Right atrium auricular region (tissue), 2 donors: ENCODE measurements at places on chromosomes 2 and 18.

DNA sequence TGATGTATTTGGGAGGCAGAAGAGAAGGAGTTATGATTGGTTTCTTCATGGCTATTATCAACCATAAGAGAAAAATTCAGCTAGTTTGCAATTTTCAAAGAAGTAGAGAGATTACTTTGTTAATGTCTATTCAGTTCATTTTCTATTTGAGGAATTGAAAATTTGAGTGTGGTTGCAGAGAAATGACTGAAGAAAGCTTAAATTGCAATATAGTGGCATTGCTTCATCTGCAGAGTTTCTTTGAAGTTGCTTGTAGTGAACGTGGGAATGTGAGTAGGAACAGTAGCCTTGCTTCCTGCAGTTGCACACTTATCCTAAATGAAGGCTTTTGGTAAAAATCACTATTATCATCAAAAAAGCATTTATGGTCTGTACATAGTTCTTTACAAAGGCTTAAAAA lies 14.7 kb upstream of the CYRIA start:
- DNase-seq = no peak

GRCh38 chr2:113238871-113239839 lies 39.6 kb downstream of the PAX8 start:
- no peak for DNase-seq

- DNase-seq = peak; percentile 92
Observed at GRCh38 chr2:71882949-71883472, 264.7 kb downstream of the CYP26B1 start.

- no peak for DNase-seq
Observed at GRCh38 chr2:32772638-32773447, 145.0 kb downstream of the TTC27 start.

- DNase-seq = no peak
Observed at GRCh38 chr18:37874721-37875120, 309.1 kb upstream of the CELF4 start.

DNA sequence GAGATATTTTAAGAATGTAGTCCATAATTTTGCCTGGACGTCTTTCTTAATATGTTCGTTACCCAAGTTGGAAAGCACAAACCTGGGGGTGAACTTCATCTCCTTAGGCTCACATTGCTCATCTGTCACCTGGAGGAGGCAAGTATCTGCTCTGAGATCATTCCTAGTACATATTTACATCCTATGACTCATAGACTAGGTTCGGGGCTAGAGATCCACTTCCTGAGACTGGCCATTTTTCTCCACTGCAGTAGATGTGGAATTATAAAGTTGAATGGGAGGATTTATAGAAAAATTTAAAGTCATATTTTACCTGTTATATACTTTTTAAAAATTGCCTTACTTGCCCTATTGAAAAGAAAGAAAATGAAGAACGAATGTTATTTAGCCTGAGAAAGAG lies 77.5 kb upstream of the PROKR1 start:
- no peak for DNase-seq

DNA sequence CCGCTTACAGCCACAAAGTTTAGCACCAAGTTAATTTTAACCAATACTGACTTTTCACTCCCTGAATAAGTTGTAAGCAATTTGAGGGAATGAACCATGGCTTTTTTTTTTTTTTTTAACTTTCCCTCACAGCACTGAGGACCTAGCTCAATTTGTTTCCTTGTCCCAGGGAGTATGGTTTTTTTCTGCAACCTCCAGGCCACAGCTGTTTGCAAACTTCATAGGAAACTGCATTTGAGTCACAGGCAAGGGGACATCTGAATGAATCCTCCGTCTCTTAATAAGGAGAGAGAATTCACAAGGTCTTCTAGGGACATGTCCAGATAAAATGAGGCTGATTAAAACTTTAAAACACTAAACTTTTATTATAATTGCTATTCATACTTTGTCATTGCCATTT lies 181.5 kb downstream of the GFPT1 start:
- no peak for DNase-seq

DNA sequence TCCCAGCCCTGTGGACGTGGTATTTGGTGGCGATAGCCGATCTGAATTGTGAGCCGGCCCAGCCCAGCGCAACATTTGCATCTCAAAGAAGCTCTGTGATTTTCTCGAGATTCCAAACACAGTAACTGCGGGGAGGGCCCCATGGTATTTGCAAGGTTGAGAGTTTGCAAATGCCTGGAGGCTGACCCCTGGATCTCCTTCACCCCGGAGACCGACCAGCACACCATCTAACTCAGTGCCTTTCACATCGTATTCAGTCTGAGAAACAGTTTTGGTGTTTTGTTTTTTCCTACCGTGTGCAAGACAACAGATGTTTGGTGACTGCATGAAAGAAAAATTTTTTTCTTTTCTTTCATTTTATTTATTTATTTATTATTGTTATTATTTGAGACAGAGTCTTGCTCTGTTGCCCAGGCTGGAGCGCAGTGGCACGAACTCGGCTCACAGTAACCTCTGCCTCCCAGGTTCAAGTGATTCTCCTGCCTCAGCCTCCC lies 40.3 kb downstream of the MYCN start:
- no peak for DNase-seq

DNA sequence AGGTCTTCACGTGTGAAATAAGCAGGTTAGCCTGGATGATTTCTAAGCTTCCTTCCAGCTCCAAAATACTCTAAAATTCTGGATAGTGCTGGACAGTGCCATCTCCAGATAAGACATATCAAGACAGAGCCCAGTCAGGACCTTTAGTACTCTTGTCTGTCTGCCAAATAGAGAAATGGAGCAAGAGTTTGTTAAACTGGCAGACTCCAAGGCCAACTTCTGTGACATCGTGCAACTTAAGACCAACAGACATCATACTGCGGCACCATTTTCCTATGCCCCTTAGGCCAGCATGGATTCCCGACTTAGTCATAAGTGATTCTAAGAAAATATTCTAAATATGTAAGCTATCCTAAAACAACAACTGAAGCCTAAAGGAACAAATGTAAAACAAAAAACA lies 118.6 kb downstream of the RBMS1 start:
- no peak for DNase-seq

GRCh38 chr2:230946429-230947234 lies 21.6 kb upstream of the GPR55 start:
- no peak for DNase-seq

GRCh38 chr2:121577381-121577780 lies 46.7 kb downstream of the RNU4ATAC start:
- DNase-seq = no peak

- DNase-seq = no peak
Observed at GRCh38 chr2:44707945-44708660, 233.4 kb upstream of the SIX3 start.

DNA sequence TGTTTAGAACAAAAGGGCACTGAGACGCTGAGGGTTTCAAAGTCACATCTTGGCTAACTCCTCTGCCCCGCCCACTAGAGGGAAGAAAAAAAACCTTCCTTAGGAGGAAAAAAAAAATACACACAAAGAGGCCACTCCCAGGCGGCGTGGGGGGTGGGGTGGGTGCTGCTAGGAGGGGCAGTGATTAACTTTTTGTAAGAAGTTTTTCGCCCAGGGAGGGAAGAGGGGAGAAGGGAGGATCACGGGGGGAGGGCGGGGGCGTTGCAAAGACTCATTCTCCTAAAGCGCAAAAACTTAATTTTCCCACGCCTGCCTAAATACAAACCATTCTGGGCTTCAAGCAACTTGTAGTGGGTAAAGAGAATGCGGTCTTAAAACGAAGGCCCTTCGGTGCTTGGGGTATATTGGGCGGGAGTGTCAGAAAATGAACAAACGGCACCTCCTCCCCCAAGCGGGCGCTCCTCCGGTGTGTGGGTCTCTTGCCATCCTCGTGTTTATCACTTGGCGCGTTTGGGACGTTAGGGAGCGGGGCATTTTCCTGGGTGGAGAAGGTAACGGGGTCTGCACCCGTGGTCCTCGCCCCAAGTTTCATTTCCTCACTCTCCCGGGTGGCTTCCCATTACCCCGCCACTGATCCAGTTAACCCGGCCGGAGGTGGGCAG lies 1.7 kb downstream of the CXCR4 start:
- no peak for DNase-seq

DNA sequence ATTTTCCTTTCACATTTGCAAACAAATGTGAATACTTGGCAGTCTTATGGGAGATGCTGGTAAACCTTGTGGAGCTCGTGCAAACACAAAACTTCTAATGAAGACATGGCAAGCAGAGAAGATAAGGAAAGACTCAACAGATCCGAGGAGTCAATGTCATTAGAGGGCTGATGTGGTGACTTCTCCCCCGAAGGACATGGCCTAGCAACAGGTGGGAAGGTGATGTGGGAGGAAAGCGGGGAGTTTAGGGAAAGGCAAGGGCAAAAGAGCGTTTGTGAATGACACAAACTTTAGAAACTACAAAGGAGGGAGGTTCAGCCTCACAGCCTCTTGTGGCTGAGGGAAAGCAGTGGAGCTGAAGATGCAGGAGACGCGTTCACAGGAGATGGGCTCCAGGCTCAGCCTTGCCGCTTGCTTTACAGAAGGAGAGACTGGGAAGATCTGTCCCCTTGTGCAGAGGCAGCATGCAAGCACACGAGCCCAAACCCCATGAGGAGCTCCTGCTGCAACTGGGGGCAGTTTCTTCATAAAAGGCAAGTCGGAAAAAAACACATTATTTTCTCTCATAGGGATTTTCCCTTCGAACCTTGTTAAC lies 86.6 kb downstream of the SOWAHC start:
- DNase-seq = no peak

DNA sequence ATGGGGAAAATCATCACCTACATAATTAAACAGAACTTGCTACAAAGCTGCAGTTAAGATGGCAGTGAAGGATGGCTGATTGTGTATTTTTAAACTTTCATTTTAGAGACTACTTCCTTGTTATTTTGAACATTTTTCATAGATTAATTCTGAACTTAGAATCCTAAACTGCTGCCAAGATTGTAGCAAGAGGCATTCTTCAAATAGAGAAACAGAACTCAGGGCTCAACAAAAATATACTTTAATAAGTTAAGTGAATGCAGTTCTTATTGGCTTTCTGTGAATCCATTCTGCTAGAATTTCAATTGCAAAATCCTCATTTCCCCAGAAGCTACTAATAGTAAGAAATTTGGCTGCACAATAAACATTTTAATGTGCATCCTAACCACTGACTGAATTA lies 160.3 kb downstream of the L3MBTL4 start:
- DNase-seq = no peak

DNA sequence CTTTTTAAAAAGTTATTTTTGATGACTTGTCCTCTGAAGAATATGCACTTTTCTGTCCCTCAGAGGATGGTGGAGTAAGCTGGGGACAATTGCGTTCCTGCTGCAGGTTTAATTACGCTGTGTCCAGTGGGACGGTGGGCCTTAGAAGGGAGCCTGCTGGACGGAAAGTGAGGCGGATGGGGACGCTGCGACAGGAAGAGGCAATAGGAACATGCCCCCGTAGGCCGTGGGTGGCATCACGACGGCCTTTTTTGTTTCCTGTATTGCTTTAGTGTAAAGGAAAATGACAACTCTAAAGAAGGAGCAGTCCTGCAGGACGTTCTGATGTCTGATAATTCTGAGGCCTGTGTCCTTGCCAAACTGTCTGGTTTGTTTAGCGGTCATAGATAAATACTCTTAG lies 121.6 kb downstream of the NFATC1 start:
- DNase-seq = no peak

DNA sequence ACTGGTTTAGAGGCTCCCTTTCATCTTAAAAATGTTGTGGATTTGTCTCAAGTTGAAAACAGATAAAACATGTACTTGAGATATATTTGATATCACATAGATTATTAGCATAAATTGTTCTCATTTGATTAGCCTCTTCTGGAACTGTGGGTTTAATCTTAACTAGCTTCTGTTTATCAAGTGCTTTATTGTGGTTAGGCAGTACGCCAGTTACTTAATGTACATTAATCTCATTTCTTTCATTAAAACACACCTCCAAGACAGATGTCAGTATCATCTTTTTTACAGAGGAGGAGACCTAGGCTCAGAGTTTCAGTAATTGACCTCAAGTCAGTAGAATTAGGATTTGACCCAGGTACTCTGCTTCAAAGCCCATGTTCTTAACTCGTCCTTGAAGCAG lies 21.8 kb downstream of the SFTPB start:
- no peak for DNase-seq

DNA sequence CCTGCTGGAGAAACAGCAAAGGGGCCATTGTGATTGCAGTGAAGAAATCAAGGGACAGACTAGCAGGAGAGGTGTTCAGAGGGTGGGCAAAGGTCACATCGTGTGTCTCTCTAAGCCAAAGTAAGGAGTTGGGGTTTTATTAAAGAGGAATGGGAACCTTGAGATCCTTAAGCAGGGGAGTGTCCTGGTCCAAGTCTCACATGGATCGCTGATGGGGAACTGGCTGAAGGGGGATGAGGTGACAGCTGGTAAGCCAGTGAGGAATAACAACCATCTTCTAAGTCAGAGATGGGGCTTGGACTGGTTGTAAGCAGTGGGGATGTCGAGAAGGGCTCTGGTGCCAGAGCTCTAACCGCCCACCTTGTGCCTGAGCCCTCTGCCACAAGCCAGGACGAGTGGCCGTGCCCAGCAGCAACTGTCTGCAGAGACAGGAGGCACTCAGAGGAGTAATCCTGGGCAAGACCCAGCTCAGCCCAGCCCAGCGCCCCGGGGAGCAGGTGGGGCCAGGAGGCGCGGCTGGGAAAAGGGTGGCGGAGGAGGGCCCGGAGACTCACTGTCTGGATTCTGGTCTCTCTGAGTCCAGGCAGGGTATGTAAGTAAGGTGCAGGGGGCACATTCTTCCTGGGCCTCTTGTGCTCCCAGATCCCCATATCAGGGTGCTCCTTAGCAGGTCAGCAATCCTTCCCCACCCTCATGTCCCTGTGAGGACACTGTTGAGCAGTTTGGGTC lies 13.7 kb downstream of the WNT10A start:
- DNase-seq = no peak

GRCh38 chr2:226671141-226671676 lies 128.4 kb downstream of the IRS1 start:
- no peak for DNase-seq

- no peak for DNase-seq
Observed at GRCh38 chr2:218722419-218722818, 11.8 kb downstream of the TTLL4 start.

GRCh38 chr2:70886541-70886987 lies 49.1 kb upstream of the ATP6V1B1 start:
- peak; percentile 38 for DNase-seq

DNA sequence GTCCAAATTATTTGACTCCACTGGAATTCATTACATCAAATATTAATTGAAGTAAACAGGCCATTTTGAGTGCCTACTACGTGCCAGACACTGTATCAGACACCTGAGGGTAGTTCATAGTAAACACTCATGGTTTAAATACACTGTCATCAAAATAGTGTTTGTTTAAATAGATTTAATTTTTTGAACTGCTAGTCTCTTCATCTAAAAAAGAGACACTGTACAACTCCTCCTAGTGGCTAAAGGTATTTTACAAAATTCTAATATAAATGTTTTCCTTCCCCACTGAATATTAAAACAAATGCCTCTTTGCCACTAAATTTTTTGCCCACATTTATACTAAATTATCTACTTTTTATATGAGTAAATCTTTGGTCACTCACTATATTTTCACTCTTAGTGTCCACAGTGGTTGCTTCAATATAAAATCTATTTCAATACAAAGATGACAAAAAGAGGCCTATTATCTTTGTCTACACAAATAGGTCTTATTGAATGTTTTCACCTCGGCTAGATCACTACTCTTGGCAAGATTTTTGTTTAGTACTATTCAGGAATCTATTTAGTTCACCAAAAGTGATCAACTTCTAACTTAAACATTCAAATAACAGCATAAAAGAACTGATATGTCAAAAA lies 122.1 kb downstream of the TMEM247 start:
- no peak for DNase-seq

- no peak for DNase-seq
Observed at GRCh38 chr2:172434821-172435605, 7.6 kb downstream of the ITGA6 start.
